ENCODE measurements at places on chromosomes 11 and 22. TPM values are rescaled to one million over a fixed set of nuclear protein-coding genes. Genes with fewer than 3 reads are reported as not detected.

Gene FGF4
- not detected for total RNA-seq

Gene TTC38
- total RNA-seq = 27.6 TPM

Gene CCDC157
- total RNA-seq = 1.6 TPM

Gene TLCD5
- total RNA-seq = 6.4 TPM

Gene OR56A1
- total RNA-seq = not detected
